ENCODE measurements at places on chromosomes 5 and 9. TPM values are rescaled to one million over a fixed set of nuclear protein-coding genes. Genes with fewer than 3 reads are reported as not detected.

FCHO2 gene
- 12.2 TPM for total RNA-seq

PCDH1 gene
- total RNA-seq: 155 TPM

CEP72 gene
- total RNA-seq: 3.5 TPM

MPDZ gene
- total RNA-seq: 32.8 TPM

NUDT2 gene
- 48.1 TPM for total RNA-seq

IFNA2 gene
- total RNA-seq: not detected

FCN1 gene
- not detected for total RNA-seq

SLC34A1 gene
- not detected for total RNA-seq

SLC4A9 gene
- total RNA-seq: not detected

SPATA31A3 gene
- not detected for total RNA-seq

LCN15 gene
- total RNA-seq: 1.6 TPM

LCN2 gene
- total RNA-seq: not detected

THOC3 gene
- 88.9 TPM for total RNA-seq

AFAP1L1 gene
- 72.3 TPM for total RNA-seq

ARHGEF37 gene
- 3.3 TPM for total RNA-seq

TERT gene
- not detected for total RNA-seq

FAM81B gene
- not detected for total RNA-seq

SLC46A2 gene
- total RNA-seq: not detected

PCDHB14 gene
- 0.20 TPM for total RNA-seq

ARL14EPL gene
- total RNA-seq: 0.07 TPM

LRRC26 gene
- not detected for total RNA-seq

GRM6 gene
- not detected for total RNA-seq

SLC45A2 gene
- total RNA-seq: not detected

NLN gene
- 40.0 TPM for total RNA-seq

HAVCR2 gene
- total RNA-seq: not detected

FAM78A gene
- 2.2 TPM for total RNA-seq

MORN5 gene
- total RNA-seq: not detected

PCDHB4 gene
- 0.10 TPM for total RNA-seq

PRDM9 gene
- not detected for total RNA-seq

IPO11 gene
- 63.8 TPM for total RNA-seq

IL33 gene
- total RNA-seq: 0.60 TPM

C9orf50 gene
- total RNA-seq: 0.47 TPM

FAXDC2 gene
- total RNA-seq: 2.3 TPM

REEP5 gene
- total RNA-seq: 63.0 TPM

SLC22A5 gene
- total RNA-seq: 5.5 TPM

FEM1C gene
- 11.8 TPM for total RNA-seq

ANKRD55 gene
- total RNA-seq: 2.3 TPM

Measured in mammary microvascular endothelial cell (primary cell).